ENCODE measurements at places on chromosomes 2 and 18.
A peak's percentile ranks its signal among the peaks of the same experiment; 100 is the strongest.

DNA sequence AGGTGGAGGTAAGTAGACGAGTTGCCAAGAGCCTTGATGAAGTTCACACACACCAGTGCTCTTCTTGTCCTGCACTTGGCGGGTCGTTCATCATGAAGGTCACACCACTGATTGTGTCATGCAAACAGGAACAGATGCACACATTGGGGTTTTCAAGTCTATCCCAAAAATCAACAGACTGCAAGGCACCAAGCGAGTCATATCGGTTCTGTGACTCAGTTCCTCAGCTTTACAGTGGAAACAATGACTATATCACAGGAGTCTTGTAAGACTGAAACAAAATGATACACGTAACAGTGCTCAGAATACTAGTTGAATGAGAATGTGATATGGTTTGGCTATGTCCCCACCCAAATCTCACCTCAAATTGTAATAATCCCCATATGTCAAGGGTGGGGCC lies 526.9 kb upstream of the ID2 start:
- no peak for DNase-seq

DNA sequence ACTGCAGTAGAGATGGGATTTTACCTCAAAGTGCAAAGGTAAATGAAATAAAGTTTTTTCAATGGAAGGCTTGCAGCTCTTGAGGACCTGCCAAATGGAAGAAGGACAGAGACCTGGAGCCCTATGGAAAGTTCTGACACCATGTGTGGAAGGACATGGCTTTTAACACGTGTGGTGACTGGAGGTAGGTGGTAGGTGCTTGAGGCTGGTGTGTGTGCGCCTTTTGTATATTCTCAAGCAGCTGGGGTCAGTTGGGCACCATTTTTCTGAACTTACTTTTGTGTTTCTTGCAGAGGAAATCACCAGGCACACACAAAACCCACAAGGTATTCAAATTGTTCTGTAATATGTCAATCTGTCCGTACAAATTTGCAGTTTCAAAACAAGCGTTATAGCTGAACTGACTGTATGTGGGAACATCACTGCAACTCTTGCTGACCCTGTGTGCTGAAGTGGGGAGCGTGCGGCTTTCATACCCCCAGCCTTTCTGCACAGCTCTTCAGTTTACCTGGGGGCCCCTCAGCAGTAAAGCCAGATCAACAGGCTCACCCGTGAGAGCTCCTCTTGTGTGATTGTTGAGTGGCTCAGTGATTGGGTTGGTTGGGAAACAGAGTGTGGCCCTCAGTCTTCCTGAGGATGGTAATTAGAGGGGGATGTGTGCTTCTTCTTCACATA lies 363 bp downstream of the GREB1 start:
- no peak for DNase-seq

GRCh38 chr2:46923041-46923528 lies 7.5 kb upstream of the MCFD2 start:
- DNase-seq = no peak

DNA sequence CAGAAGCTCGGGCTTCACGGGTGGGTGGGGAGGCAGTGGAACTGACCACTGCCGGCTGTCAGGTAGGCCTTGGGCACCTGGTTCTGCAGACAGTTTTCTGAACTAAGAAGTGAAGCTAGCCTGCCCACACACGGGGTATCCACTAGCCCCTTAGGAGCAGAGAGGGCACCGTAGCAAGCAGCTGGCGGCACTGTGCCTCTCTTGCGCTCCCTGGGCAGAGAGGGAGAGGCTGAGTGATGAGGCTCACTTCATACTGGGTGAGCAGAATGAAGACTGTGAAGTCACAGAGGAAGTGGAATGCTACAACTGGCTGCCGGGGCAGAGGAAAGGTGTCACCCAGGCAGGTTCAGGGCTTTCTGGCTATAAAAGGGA lies 753 bp downstream of the ITPRIPL1 start:
- DNase-seq = no peak

DNA sequence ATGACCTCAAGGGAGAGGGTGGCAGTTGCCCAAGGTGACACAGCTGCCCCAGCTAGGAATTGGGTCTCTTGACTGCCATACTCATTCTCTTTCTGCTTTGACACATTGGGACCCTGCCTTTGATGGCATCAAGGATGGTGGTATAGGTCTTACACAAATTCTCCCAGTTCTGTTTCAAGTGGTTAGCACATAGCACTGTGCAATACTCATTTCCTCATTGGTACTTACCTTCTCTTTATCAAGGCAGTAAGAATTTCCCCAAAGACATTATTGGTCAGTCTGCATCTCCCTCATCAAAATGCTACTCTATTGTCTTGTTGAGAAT lies 35.9 kb upstream of the CCDC93 start:
- no peak for DNase-seq

DNA sequence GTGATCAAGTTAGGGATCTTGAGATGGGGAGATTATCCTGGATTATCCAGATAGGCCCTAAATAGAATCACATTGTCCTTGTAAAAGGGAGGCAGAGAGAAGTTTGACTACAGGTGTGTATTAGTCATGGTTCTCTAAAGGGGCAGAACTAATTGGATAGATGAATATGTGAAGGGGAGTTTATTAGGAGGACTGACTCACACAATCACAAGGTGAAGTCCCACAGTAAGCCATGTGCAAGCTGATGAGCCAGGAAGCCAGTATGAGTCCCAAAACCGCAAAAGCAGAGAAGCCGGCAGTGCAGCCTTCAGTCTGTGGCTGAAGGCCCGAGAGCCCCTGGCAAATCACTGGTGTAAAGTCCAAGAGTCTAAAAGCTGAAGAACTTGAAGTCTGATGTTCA lies 275.8 kb downstream of the KCNS3 start:
- DNase-seq = no peak

GRCh38 chr2:113174376-113174750 lies 592 bp downstream of the PSD4 start:
- no peak for DNase-seq

GRCh38 chr2:54604871-54605270 lies 118.6 kb upstream of the EML6 start:
- peak; percentile 36 for DNase-seq

- DNase-seq = peak; percentile 83
Measured at GRCh38 chr2:38113981-38114708, 38.2 kb upstream of the CYP1B1 start.

GRCh38 chr2:54534625-54535024 lies 78.5 kb downstream of the SPTBN1 start:
- DNase-seq = no peak

Measured in brain (organoid and tissue), 16 donors.